CD4-positive, CD25-positive, alpha-beta regulatory T cell (primary cell): ENCODE measurements at places on chromosomes 2 and 18.

DNA sequence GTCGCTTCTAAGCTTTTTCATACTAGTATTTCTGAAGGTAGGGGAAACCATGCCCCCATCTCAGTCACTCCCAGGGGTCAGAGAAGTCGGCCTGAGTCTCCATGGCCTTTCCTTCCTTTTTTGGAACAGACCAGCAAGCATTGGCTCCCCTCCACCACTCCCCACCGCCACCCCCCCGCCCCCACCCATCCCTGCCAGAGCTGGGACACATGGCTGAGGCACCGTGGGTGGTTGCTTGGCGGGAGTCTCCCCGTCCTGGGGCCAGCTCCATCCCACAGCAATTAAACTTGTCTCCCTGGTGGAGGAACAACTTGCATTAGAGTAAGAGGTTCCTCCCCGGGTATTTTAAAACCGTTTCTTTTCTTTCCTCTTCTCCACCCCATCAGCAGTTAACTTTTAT is 100.8 kb upstream of the TFPI start:
- no peak for DNase-seq

- DNase-seq: no peak
Measured at GRCh38 chr2:110126086-110126773, 10.6 kb upstream of the MALL start.

DNA sequence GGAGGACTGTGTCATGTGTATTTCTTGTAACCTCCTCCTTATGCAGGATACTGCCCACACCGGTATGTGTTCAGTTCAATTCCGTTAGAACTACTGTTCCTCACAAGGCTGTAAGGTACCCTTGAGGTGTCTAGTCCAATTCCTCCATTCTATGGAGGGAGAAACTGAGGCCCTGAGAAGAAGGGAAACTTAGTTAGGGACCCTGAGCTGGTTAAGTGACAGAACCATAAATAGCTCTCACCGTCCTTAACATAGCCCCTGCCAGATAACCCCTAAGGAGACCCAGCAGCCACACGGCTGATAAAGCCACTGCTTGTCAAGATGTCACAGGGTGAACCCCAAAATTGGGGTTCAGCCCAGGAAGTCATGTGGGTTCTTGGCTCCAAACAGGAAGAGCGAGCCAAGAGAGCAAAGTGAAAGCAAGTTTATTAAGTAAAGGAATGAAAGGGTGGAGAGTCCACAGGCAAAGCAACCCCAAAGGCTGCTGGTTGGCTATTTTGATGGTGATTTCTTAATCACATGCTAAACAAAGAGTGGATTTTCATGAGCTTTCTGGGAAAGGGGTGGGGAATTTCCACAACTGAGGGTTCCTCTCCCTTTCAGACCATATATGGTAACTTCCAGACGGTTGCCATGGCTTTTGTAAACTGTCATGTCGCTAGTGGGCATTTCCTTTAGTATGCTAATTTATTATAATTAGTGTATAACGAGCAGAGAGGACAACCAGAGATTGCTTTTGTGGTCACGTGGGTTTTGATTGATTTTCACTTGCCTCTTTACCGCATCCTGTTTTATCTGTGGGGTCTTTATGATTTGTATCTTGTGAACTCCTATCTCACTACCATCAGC is 83.4 kb upstream of the RTN4 start:
- DNase-seq: peak; percentile 90

GRCh38 chr2:157470321-157470720 is 26.4 kb upstream of the CYTIP start:
- DNase-seq: peak; percentile 41

DNA sequence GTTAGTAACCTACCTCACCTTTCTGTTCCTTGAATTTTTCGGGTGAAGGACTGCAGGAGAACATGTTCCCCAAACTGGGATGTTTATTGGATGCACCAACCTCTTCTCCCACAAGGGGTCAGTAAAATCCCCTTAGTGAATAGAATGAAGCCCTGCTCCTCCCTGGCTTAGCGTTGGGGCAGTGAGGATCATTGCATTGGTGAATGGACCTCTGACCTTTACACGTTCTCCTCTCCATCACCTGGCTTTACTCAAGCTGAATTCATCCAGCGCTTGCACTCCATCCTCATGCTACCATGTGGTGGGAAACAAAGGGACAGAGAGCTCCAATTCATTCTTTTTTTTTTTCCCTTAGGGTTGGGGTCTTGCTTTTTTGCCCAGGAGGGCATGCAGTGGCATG is 157.2 kb downstream of the MIB1 start:
- DNase-seq: peak; percentile 3

GRCh38 chr18:2653467-2653866 is 2.1 kb upstream of the SMCHD1 start:
- DNase-seq: no peak

GRCh38 chr2:6724605-6725140 is 141.0 kb downstream of the CMPK2 start:
- no peak for DNase-seq

- no peak for DNase-seq
Measured at GRCh38 chr2:76080154-76080553, 369.4 kb upstream of the GCFC2 start.

DNA sequence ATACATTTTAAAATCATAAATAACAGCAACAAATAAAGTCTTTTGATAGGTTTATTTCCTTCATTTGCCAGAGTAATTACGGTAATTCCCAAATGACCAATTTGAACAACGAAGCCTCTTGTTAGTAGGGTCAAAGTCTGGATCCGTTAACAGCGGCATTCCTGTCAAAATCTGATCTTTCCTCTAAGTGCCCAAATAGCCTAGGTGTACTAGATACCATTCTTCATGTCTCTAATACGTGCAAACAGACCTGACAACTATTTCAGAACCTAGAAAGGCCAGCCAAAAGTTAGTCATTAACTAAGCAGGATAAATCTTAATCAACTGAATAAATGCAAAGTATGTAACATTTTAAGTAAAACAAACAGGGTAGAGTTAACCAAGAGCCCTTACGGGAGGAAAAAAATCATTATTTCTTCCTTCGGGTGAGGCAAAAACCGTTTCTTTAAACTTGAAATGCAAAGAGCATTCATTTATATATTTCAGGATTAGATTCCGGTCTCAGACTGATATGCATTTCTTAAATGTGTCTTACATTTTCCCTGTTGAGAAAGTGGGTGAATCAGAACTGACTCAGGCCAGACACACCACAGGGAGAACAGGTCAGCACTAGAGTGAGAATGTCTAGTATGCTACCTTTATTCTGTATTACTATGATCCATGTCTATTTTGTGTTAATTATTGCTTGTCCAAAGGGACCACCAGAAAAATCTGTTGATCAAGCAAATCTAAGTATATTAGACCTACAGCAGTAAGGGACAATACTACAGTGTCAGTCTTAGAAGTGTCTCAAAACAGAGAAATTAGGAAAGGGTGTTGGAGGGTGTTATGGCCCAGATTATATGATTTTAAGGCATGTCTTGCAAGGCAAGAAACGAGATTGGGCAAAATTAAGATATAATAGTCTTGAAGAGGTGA is 141.5 kb upstream of the NDUFV2 start:
- no peak for DNase-seq
